Fibroblast of skin of right quadriceps (primary cell): ENCODE measurements at places on chromosomes 6 and 20.

DNA sequence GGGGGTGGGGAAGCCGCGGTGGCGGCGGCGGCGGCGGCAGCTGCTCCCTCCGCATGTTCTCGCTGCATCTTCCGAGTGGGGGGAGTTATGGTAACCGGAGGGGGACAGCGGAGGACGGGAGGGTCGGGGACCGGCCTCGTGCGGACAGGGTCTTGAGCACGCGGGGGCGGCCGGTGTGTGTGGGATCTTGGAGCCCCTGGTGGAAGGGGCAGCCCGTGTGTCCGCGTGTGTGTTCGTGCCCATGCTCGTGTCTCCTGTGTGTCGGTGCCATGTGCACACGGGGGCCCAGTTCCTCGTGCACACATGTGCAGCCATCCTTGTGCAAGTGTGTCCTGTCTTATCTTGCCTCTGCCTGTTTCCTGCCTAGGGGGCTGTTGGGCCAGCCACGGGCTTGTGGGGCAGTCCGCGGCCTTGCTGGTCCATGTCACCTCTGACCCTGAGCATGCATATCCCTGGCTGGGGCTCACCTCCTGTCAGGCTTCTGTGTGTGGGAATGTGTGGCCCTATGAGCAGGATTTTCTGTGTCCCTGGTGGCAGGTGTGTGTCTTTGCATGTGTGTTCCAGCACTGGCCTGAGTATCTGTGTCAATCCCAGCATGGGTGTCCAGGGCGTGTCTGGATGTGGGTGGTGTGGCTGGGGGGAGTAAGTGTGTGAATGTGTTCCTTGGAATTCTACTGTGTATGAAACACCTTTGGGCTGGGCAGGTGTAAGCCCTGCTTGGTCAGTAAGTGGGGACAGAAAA lies 8.5 kb downstream of the SYNGAP1 start:
- DNase-seq: no peak

DNA sequence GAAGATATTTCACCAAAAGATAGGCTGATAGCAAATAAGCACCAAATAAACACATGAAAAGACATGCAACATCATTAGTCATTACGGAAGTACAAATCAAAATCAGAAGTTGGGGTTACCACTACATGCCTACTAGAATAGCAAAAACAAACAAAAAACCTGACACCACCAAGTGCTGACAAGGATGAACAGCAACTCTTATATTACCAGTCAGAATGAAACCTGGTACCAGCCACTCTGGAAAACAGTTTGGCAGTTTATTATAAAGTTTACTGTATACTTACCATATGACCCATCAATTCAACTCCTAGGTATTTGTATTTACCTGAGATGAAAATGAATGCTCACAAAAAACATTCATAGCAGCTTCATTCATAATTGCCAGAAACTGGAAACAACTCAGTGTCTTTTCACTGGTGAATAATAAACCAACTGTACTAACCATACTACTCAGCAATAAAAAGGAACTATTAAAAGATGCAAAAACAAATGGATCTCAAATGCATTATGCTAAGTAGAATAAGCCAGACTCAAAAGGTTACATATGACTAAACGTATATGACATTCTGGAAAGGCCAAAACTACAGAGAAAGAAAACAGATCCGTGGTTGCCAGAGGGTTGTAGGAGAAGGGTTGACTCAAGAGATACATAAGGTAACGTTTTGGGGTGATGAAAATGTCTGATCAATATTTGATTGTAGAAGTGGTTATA lies 33.0 kb downstream of the NUP153 start:
- no peak for DNase-seq

DNA sequence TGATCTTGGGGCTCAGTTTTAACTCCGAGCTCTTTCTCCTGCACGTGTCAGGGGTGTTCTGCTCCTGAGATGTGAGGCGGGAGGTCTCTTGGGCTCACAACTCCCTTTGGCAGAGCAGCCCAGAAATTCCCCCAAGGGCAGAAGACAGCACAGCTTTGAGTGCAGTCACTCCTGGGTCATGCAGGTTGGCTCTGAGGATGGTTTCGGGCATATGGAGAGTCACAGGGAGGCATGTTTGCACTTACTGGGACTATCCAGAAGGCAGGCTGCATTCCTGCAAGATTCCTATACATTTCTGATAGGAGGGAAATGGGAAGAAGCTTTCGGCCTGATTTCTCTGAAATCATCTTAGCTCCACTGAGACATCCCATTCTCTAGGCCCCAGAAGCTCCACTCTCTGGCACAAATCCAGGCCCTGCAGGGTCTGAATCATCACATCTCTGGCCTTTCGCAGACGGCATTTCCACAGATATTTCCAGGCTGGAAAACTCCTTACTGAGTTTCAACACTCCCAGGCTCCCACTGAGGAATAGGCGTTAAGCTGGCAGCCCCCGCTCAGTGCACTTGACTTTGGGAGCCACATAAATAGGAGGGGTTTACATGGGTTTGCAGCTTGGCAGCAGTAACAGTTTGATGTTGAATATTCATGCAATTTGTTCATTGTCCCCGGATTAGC lies 39.7 kb downstream of the AGPAT4 start:
- DNase-seq: peak; percentile 96

DNA sequence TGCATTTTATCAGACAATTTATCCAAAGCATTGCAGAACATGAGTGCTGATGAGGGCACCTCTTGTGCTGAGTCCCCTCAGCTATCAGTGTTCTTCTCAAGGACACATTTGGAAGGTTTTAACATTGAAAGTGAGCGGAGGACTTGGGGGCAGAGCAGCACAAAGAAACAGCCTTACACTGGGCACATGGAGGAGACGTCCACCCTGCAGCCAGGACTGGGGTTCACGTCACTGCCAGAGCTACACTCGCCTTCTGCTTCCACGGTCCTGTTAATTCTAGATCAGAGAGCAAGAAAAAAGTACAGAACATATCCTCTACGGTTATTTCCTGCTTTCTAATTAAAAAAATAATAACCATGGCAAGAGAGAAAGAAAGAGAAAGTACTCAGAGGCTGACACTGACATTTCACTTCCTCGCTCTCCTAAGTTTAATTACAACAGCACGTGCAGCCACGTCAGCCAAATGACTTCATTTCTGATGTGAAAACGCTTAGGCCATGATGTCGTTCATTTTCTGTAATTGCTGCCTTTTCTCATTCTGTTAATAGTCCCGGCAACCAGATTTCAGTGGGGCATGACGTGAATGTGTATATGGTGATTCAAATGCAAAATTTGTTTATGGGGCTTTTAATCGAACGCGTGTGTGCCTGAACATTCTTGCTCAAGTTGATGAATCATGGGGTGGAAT lies 5.1 kb downstream of the PRND start:
- DNase-seq: peak; percentile 82

GRCh38 chr6:132973514-132973993 lies 159.2 kb downstream of the RPS12 start:
- DNase-seq: no peak

DNA sequence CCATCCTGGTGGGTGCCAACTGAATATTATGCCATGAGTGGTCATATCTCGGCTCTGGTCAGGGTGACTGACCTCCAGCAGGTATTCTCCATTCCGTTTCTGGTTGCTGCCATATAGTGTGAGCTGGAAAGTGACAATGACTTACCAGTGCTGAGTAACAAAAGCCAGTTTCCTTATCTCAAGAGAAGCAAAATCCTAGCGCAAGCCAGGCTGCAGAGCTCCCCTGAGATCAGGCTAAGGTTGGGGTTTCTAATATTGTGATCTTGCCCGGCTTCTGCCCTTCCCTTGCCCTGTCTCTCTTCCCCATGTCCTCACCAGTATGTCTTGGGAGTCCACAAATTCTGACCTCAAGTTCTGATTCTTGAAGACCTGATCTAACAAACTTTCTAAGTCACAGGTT lies 271.3 kb upstream of the SPTLC3 start:
- no peak for DNase-seq

GRCh38 chr20:57395111-57395966 lies 4.1 kb downstream of the RBM38 start:
- DNase-seq: no peak

- no peak for DNase-seq
Observed at GRCh38 chr6:35019171-35019570, 122.0 kb downstream of the TCP11 start.

- DNase-seq: no peak
Observed at GRCh38 chr6:92647630-92648029, 771.7 kb downstream of the EPHA7 start.

DNA sequence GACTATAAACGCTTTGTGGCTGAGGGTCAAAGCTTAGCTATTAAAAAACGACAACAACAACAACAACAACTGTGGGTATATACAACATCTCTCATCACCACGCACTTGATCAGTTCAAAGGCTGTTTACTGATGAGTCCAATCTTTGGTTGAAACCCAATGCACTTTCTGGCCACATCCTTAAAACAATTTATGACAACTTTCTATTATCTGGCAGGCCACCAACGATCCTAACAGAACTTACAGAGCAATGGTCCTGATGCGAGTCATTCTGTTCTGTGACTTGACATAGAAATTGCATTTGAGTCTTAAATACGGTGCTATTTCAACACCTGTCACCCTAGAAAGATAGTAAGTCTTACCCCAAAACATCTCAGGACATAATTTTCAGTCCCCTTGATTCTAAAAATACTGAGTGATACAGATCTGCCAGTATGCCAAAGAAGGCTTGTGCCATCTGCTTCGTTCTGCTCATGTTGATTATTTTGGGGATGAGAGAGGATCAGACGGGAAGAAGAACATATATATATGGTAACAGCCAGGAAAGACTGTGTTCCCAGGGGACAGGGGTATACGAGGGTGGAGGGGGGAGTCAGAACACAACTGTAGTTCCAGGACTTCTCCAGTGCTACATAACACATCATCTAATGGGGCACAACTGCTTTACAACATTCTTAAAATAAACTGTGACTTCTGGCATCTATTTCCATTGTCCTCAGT lies 55.8 kb downstream of the PLAGL1 start:
- no peak for DNase-seq

- no peak for DNase-seq
Observed at GRCh38 chr20:42987376-42988114, 202.2 kb downstream of the PTPRT start.

DNA sequence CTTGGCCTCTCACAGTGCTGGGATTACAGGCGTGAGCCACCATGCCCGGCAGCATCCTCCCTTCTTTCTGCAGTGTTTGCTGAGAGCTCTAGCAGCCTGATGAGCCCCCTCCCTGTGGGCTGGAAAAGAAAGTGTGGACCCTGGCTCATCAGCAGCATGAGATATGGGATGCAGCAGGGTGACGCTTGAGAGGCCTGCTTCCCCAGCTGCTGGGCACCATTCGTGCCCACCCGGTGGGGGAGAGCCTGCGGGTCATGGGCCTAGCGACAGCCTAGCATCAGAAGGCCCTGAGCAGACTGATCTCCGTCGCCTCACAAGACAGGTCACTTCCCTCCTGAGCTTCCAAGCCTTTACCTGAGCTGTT lies 16.0 kb upstream of the CCDC167 start:
- DNase-seq: no peak

- no peak for DNase-seq
Observed at GRCh38 chr6:43623880-43624785, 4.9 kb downstream of the GTPBP2 start.
